ENCODE measurements at places on chromosomes 5 and 9. TPM values are rescaled to one million over a fixed set of nuclear protein-coding genes. Genes with fewer than 3 reads are reported as not detected.

The SLC31A2 gene
- 9.8 TPM for total RNA-seq

The RNF208 gene
- 0.31 TPM for total RNA-seq

The SLC34A3 gene
- total RNA-seq, result not detected

The SEMA6A gene
- total RNA-seq, result 5.0 TPM

The NFIB gene
- 11.3 TPM for total RNA-seq

The C5orf52 gene
- not detected for total RNA-seq

The CCNJL gene
- 6.6 TPM for total RNA-seq

The SPATA31A7 gene
- not detected for total RNA-seq

The PCDHGA6 gene
- total RNA-seq, result 1.5 TPM

The WNK2 gene
- 0.02 TPM for total RNA-seq

The ZFP2 gene
- not detected for total RNA-seq

The PCDHGA12 gene
- 0.14 TPM for total RNA-seq

The ARSK gene
- 9.2 TPM for total RNA-seq

The PCDH1 gene
- total RNA-seq, result 1.2 TPM

The GABRA1 gene
- 2.4 TPM for total RNA-seq

The FAXDC2 gene
- total RNA-seq, result 3.2 TPM

The ERGIC1 gene
- total RNA-seq, result 86.2 TPM

The IFNA2 gene
- not detected for total RNA-seq

The DELE1 gene
- total RNA-seq, result 37.3 TPM

The CCL27 gene
- total RNA-seq, result not detected

The SPINK13 gene
- not detected for total RNA-seq

The BASP1 gene
- total RNA-seq, result 142 TPM

The CARTPT gene
- total RNA-seq, result not detected

The ORM2 gene
- 0.19 TPM for total RNA-seq

The KCNIP1 gene
- not detected for total RNA-seq

The SPATA31C1 gene
- total RNA-seq, result not detected

The TGFBI gene
- 2,468 TPM for total RNA-seq

The MLANA gene
- total RNA-seq, result not detected

The FAM78A gene
- 0.87 TPM for total RNA-seq
